ENCODE measurements at places on chromosomes 2 and 18. TPM values are rescaled to one million over a fixed set of nuclear protein-coding genes. Genes with fewer than 3 reads are reported as not detected.

The DSC3 gene
- 0.04 TPM for total RNA-seq

The LRRTM4 gene
- total RNA-seq = not detected

The BCS1L gene
- 69.6 TPM for total RNA-seq

The TUBA3E gene
- total RNA-seq = not detected

The ST6GAL2 gene
- not detected for total RNA-seq

The GPAT2 gene
- total RNA-seq = 9.7 TPM

The RABL2A gene
- 11.8 TPM for total RNA-seq

The ANKRD30B gene
- not detected for total RNA-seq

The PRKRA gene
- 78.0 TPM for total RNA-seq

DNA sequence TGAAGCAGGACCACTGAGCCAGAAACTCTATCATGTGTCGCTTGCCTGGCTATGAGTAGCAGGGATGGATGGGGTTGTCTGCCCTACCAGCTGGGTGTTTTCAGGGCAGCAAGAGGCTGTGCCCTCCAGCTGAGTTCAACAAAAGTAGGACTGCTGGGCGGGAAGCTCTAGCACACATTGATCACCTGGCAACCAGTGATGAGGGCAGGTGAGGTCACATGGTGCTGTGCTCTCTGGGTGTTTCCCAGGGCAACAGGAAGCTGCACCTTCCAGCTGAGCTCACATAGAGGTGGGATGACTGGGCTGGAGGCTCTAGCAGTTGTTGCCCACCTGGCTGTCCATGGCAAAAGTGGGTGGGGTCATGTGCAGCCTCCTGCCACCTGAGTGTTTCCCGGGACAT, 487.3 kb upstream of the VWC2L start:
- no peak for DNase-seq
- no peak overlapping the region for H3K27ac ChIP-seq
- peaks cover 2% of the 10 kb centered on the region for H3K27me3 ChIP-seq
- H3K4me1 ChIP-seq = no peaks in the 10 kb centered on the region
- H3K4me3 ChIP-seq = no peak overlapping the region
- no peaks in the 10 kb centered on the region for H3K36me3 ChIP-seq

DNA sequence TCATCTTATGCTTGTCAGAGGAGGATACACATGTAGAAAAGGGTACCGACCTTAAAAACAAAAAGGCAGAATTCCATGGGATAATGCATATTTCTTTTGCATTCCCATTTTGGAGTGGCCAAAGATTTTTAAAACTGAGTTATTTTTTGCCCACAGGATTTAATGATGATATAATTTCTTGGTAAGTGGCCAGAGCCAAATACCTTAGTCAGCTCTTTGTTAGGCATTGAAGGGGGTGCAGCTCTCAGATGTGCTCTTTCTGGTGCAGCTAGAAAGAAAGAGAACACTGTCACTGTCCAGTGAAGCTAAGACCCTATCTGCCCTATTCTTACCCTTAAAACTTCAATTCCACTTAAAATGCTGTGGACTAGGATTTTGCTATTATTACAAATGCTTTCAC, 10.8 kb downstream of the COQ10B start:
- DNase-seq = no peak
- no peaks in the 10 kb centered on the region for H3K27me3 ChIP-seq
- no peak overlapping the region for H3K4me3 ChIP-seq
- peaks cover 19% of the 10 kb centered on the region for H3K36me3 ChIP-seq
- peak overlapping the region; percentile 16 for H3K27ac ChIP-seq

DNA sequence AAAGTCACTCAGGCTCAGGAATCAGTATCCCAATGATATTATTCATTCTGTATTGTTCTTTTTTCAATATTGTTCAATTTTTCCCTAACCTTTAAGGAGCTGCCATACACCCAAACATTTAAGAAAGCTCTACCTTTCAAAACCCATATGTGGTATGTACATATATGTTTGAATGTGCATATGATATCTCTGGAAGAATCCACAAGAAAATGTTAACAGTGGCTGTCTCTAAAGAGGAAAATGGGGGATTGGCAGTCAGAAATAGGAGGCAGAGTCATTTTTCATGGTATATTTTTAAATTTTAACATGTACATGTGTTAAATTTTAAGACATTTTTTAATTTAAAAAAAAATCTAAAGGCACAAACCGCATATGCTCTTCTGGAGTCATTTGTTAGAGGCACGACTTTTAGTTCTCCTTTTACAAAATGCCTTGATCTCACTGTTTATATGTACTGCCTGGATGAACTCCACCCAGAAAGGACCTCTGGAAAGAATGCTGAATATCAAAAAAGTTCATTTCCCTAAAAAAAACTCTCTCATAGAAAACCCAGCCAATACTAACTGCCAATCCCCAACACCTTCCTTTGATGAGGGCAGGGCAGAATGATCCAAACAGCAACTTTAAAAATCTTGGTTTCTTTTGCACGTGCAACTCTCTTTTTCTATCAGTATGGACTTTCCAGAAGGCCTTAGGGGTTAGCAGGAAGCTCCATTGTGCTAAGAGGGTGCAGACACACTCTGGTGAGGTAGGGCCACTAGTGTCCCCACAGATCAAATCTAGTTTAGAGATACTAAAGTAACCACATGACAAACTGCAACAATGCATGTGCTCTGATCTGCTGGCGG, 23.6 kb downstream of the KCTD1 start:
- H3K36me3 ChIP-seq = no peaks in the 10 kb centered on the region
- H3K4me1 ChIP-seq = no peaks in the 10 kb centered on the region
- DNase-seq = no peak
- no peak overlapping the region for H3K4me3 ChIP-seq
- H3K27ac ChIP-seq = no peak overlapping the region
- no peaks in the 10 kb centered on the region for H3K27me3 ChIP-seq

GRCh38 chr2:37686792-37687526, 15.5 kb upstream of the CDC42EP3 start:
- peaks cover 40% of the 10 kb centered on the region for H3K4me1 ChIP-seq
- H3K27ac ChIP-seq = no peak overlapping the region
- peaks cover 8% of the 10 kb centered on the region for H3K36me3 ChIP-seq
- H3K27me3 ChIP-seq = no peaks in the 10 kb centered on the region

GRCh38 chr2:32680942-32681341, 53.1 kb downstream of the TTC27 start:
- no peak overlapping the region for H3K4me3 ChIP-seq
- no peak overlapping the region for H3K27ac ChIP-seq
- DNase-seq = no peak
- peaks cover 30% of the 10 kb centered on the region for H3K36me3 ChIP-seq

DNA sequence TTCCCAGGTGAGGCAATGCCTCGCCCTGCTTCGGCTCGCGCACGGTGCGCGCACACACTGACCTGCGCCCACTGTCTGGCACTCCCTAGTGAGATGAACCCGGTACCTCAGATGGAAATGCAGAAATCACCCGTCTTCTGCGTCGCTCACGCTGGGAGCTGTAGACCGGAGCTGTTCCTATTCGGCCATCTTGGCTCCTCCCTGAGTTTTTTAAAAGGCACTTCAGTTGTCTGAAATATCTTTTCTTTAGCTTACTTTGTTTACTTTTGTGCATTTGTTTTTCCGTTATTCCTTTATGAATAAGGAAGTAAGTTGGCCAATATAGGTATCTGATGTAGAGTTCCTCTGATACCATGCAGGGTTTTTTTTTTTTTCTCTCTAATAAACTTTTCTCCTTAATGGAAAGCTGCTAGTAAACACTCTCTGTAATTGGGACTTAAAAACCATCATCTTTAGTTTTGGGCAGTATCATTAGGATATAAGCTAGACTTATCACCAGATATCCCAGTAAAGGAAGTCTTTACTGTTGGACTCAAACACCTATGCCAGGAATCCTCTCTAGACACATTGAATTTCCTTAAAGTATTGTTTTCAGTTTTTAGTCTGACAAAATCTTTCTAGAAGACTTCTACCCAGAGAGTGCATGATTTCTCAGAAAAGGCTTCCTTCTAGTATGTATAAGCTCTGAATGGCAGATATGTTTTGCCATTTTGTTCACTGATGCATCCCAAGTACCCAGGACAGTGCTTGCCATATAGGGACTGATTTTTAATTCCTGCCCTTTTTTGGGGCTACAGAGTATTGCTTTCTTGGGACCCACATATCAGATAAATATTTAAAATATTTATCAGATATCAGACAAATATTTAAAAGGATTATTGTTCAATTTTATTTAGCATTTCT, 35.8 kb upstream of the DYSF start:
- H3K4me3 ChIP-seq = peak overlapping the region; percentile 73
- peak overlapping the region; percentile 85 for H3K27ac ChIP-seq
- H3K27me3 ChIP-seq = no peaks in the 10 kb centered on the region
- peaks cover 9% of the 10 kb centered on the region for H3K4me1 ChIP-seq
- no peak for DNase-seq

- no peak for DNase-seq
- H3K27me3 ChIP-seq = peaks cover 2% of the 10 kb centered on the region
- no peaks in the 10 kb centered on the region for H3K4me1 ChIP-seq
- H3K36me3 ChIP-seq = no peaks in the 10 kb centered on the region
- no peak overlapping the region for H3K27ac ChIP-seq
Observed at GRCh38 chr2:1397350-1397749, 15.9 kb upstream of the TPO start.

DNA sequence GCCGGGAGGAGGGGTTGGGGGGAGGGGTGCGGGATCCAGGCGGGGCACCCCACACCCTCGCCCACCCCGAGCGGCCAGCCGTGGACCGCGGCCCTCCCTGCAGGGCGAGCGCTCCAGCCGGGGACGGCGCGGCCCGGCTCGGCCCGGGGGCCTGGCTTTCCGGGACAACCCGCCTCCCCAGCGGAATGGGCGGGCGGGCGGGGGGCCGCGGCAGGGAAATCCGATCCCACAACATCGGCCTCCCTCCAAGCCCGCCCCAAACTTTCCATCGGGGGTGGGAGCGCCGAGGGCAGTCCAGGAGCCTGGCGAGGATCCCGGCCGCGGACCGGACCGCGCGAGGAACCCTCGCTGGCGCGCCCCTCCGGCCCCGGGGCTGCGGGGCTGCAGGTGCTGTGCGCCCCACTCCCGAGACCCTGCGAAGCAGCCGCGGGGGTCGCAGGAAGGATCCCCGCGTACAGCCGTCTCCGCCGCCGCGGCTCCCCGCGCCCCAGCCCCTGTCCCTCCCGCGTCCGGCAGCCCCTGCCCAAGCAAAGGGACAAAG, 529 bp downstream of the SEMA4C start:
- H3K4me3 ChIP-seq = peak overlapping the region; percentile 78
- peaks cover 44% of the 10 kb centered on the region for H3K4me1 ChIP-seq
- peaks cover 8% of the 10 kb centered on the region for H3K36me3 ChIP-seq
- peaks cover 3% of the 10 kb centered on the region for H3K27me3 ChIP-seq

DNA sequence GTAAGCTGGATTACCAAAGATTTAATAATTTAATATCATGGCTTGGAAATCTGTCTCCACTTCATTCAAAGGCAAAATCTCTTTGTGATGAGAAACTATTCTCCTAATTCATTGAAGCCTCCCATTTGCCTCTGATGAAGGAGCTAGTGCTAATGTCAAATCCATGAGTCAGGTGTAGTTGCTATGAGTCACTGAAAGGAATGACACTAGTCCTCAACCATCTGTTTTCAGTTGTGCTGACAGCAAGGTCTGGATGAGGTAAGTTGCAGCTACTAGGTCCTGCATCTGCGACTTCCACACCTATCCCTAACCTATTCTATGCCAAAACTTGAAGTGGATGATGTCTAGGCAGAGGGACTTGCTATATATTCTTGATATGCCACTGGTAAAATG, 324.0 kb upstream of the UBE2E3 start:
- no peak overlapping the region for H3K27ac ChIP-seq
- H3K27me3 ChIP-seq = peaks cover 2% of the 10 kb centered on the region

GRCh38 chr2:145777914-145778313, 1258.0 kb upstream of the ZEB2 start:
- H3K36me3 ChIP-seq = no peaks in the 10 kb centered on the region
- peaks cover 3% of the 10 kb centered on the region for H3K27me3 ChIP-seq
- no peak overlapping the region for H3K4me3 ChIP-seq
- no peak overlapping the region for H3K27ac ChIP-seq
- no peaks in the 10 kb centered on the region for H3K4me1 ChIP-seq
- DNase-seq = no peak

- no peaks in the 10 kb centered on the region for H3K27me3 ChIP-seq
- peaks cover 63% of the 10 kb centered on the region for H3K36me3 ChIP-seq
- no peak overlapping the region for H3K27ac ChIP-seq
- no peak for DNase-seq
- peaks cover 43% of the 10 kb centered on the region for H3K4me1 ChIP-seq
Observed at GRCh38 chr2:161147856-161148255, 12.4 kb upstream of the TANK start.

- peaks cover 24% of the 10 kb centered on the region for H3K27me3 ChIP-seq
- no peak overlapping the region for H3K4me3 ChIP-seq
- H3K36me3 ChIP-seq = no peaks in the 10 kb centered on the region
- no peak for DNase-seq
Observed at GRCh38 chr2:39618736-39619135, 47.0 kb upstream of the TMEM178A start.

- no peak overlapping the region for H3K4me3 ChIP-seq
- H3K27me3 ChIP-seq = no peaks in the 10 kb centered on the region
- no peak for DNase-seq
- H3K4me1 ChIP-seq = peaks cover 15% of the 10 kb centered on the region
- no peaks in the 10 kb centered on the region for H3K36me3 ChIP-seq
Observed at GRCh38 chr2:200447139-200447855, 62.6 kb downstream of the KCTD18 start.

GRCh38 chr2:77999376-77999775, 477.2 kb upstream of the LRRTM4 start:
- H3K27me3 ChIP-seq = no peaks in the 10 kb centered on the region
- no peak for DNase-seq
- no peaks in the 10 kb centered on the region for H3K4me1 ChIP-seq
- no peak overlapping the region for H3K4me3 ChIP-seq
- H3K36me3 ChIP-seq = no peaks in the 10 kb centered on the region

GRCh38 chr18:21303895-21304294, 61.9 kb downstream of the GREB1L start:
- H3K4me3 ChIP-seq = no peak overlapping the region
- peaks cover 12% of the 10 kb centered on the region for H3K27me3 ChIP-seq
- no peak for DNase-seq
- no peaks in the 10 kb centered on the region for H3K4me1 ChIP-seq
- H3K27ac ChIP-seq = no peak overlapping the region

DNA sequence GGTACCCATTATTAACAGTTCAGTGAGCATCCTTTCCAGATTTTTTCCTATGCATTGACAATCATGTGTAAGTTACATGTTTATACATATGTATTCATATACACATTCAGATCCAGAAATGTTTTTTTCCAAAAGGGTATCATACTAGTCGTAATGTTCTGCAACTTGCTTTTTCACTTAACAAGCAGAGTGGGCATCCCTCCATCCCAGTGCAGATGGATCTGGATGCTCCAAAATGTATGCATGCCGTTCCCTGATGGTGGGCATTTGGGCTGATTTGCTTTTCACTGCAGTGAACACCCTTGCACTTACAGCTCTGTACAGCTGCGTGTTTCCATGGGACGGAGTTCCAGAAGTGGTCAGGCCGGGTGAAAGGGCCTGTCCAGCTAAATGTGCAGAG, 57.0 kb downstream of the DNMT3A start:
- no peak overlapping the region for H3K4me3 ChIP-seq
- peaks cover 55% of the 10 kb centered on the region for H3K36me3 ChIP-seq
- peaks cover 59% of the 10 kb centered on the region for H3K4me1 ChIP-seq
- peak overlapping the region; percentile 98 for H3K27ac ChIP-seq

DNA sequence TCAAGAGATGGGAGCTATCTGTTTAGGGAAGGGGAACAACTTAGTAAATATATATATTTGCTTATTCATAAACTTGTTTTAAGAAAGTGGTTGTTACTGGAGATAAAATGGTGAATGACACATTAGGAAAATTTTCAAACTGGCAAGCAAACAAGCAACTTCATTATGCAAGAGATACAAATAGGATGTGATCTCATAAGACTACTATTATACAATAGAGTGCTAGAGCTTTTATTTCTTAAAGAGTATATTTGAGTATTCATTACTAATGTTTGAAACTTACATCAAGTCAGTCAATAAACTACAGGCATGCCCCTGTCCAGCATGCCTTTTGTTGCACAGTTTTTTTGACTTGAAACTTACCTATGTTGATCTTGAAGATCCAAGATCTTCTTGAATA, 355.2 kb upstream of the KCNJ3 start:
- H3K4me1 ChIP-seq = no peaks in the 10 kb centered on the region
- H3K36me3 ChIP-seq = no peaks in the 10 kb centered on the region
- DNase-seq = no peak
- H3K27me3 ChIP-seq = no peaks in the 10 kb centered on the region
